ENCODE measurements at places on chromosomes 5 and 9. TPM values are rescaled to one million over a fixed set of nuclear protein-coding genes. Genes with fewer than 3 reads are reported as not detected.

DNA sequence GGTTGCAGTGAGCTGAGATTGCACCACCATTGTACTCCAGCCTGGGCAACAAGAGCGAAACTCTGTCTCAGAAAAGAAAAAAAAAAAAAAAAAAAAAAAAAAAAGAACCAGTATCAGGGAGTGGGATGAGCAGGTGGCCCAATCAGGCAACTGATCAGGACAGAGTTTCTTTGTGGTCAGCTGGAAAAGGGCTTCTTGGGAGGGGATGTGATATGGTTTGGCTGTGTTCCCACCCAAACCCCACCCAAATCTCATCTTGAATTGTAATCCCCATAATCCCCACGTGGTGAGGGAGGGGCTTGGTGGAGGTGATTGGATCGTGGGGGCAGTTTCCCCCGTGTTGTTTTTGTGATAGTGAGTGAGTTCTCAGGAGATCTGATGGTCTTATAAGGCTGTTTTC is 4.7 kb upstream of the GCNT1 start:
- DNase-seq, result no peak

FBXL7 gene
- 20.0 TPM for polyA plus RNA-seq

DNA sequence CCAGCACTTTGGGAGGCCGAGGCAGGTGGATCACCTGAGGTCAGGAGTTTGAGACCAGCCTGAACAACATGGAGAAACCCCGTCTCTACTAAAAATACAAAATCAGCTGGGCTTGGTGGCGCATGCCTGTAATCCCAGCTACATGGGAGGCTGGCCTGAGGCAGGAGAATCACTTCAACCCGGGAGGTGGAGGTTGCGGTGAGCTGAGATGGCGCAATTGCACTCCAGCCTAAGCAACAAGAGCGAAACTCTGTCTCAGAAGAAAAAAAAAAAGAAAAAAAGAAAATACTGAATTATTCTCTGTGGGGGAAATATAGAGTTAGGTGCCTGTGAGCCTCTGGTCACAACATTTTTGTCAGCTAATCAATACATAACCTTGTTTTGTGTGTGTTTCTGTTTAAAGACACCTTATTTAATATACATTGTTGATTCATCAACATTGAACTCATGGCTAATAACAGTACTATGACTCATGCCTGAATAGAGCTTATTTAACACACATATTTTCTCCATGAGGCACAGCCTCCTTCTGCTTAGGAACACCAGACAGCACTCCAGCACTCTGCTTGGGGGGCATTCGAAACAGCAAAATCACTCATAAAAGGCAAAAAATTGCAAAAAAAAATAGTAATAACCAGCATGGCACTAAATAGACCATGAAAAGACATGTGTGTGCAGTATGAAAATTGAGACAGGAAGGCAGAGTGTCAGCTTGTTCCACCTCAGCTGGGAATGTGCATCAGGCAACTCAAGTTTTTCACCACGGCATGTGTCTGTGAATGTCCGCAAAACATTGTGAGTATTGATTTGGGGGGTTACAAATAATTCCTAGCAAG is at the start of gene IL31RA:
IL31RA (plus strand) TSS at position 519 of the 836 bp plus-strand sequence; CDS start at position 733, 214 bp downstream.
- no peak for DNase-seq

DNA sequence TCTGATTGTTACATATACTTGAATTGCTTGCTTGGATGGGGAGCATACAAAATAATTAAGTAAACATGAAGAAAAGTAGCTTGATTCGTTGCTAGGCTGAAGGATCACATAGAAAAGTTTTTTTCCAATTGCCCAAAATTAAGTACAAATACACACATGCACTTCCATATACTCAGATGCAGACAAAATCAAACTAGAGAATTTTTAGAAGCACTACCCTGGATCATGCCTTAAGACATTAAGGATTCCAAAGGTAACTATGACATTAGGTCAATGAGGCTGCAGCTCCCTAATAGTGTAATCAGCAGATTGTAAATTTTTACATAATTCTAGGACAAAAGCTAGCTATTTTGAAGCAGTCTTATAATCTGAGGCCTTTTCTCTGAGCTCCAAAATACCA is 216.9 kb upstream of the TMEM161B start:
- no peak for DNase-seq

DNA sequence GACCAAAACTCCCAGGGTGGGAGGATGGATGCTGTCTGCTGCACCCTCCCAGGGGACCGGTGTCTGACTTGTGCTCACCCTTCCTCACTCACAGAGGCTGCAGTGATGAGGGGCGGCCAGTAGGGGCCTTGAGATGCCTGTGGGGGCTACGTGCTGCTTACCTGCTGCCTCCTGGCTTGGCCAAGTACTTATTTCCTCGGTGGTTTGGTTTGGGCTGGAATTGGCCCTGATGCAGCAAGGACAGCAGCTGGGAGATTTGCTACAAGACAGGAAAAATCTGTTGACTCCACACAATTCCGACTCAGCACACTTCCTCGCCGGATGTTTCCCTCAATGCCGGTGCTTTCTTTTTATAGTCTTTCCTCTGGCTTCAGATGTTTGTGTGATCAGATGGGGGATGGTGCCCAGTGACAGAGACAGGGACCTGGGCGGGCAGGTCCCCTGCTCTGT is 6.6 kb downstream of the PCDH12 start:
- DNase-seq, result no peak

GRCh38 chr9:109506097-109506712 is 8.1 kb upstream of the PTPN3 start:
- no peak for DNase-seq

All from forelimb muscle (tissue), 1 donor.